ENCODE measurements at places on chromosomes 11 and 22. TPM values are rescaled to one million over a fixed set of nuclear protein-coding genes. Genes with fewer than 3 reads are reported as not detected.

GRCh38 chr22:29311464-29312217 is 3.9 kb downstream of the RASL10A start:
- DNase-seq: peak; percentile 43

DNA sequence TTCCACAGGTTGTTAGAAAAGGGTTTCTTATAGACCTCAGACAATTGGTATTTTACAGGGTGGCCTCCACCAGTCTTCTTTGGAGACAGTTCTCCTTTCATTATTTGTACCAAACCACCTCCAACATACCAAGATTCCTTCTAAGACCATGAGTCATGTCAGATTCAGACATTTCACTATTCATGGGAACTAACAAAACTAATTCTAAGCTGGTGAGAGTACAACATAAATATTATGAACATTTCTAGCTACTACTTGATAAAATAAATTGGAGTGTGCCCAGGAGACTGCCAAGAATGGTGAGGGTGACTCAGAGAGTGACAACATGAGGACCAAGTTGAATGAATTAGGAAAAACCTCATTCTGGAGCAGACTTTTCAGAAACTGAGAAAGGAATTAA is 494.6 kb upstream of the LRRC4C start:
- no peak for DNase-seq

The CRYBA4 gene
- total RNA-seq: not detected

The SCN4B gene
- 5.9 TPM for total RNA-seq

The NCAPH2 gene
- total RNA-seq: 29.8 TPM

Data from left cardiac atrium (tissue), 4 donors.